ENCODE measurements at places on chromosomes 4 and X.
A peak's percentile ranks its signal among the peaks of the same experiment; 100 is the strongest.

DNA sequence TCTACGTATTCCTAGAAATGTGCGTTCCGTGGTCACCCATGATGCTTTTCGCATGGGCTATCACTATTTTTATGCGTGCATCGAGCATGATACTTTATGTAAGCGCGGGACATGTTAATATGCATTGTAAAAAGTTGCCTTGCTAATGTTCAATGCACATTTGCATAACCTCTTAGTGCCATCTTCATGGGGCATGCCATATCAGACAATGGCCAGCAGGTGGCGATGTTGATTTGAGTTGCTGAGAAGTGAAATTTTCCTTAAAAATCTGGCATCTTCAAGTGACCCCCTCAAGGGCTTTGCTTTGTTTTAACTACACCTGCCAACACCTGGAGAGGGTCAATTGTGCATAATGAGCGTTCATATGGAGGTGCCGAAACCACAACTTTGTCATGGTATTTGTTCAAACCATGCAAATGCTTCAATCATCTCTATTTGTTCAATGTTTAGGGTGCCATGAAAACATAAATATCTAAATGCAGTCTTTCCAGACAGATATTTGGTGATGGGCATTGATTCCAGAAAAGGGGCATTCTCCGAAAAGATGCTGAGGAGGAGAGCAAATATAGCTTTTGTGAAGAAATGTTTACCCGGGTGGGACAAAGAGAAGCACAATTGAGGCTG is 833.9 kb upstream of the PRKX start:
- peak; percentile 4 for DNase-seq

- DNase-seq, result no peak
These were observed 9.5 kb upstream of the GUCY1A1 start for GRCh38 chr4:155657169-155657568.

- no peak for DNase-seq
These were observed 185.9 kb upstream of the PBDC1 start for GRCh38 chrX:75986976-75987375.

DNA sequence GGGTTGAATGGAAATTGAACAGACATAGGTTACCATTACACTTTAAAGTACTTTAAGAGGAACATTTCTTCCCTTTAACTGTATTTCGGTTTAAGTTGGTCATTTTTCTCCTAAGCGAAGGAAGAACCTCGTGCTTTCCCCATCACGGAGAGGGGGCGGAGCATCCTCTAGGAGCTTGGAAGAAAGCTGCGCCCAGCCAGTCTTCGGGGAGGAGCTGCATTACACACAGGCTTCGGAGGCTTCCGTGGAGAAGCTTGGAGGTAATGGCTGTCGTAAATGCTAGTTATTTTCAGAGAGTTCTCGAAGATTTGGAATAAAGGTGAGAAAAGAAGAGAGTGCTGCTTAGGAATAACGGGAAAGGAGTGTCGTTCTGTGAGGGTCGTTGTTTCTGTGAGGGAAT is at the start of gene PWWP3B:
Gene PWWP3B, plus strand, starts transcription at position 199 of the 400 bp plus-strand sequence. CDS start 37,128 bp downstream, outside the sequence.
- no peak for DNase-seq

All from germinal center (tissue), 1 donor.